Liver (tissue), 10 donors: ENCODE measurements at places on chromosomes 6 and 20. TPM values are rescaled to one million over a fixed set of nuclear protein-coding genes. Genes with fewer than 3 reads are reported as not detected.

RHAG gene
- not detected for polyA plus RNA-seq

FGD2 gene
- 5.8 TPM for polyA plus RNA-seq

NTSR1 gene
- 0.03 TPM for polyA plus RNA-seq

PGC gene
- 0.18 TPM for polyA plus RNA-seq

PHACTR1 gene
- polyA plus RNA-seq, result 0.67 TPM

SYCP2 gene
- polyA plus RNA-seq, result 0.35 TPM

HLA-G gene
- not detected for polyA plus RNA-seq

HEY2 gene
- polyA plus RNA-seq, result 1.4 TPM

OR2B6 gene
- polyA plus RNA-seq, result not detected

MATN4 gene
- 0.05 TPM for polyA plus RNA-seq

C20orf144 gene
- polyA plus RNA-seq, result not detected

TXLNB gene
- polyA plus RNA-seq, result 0.15 TPM

NOX3 gene
- not detected for polyA plus RNA-seq

GLYATL3 gene
- 0.09 TPM for polyA plus RNA-seq

SMLR1 gene
- polyA plus RNA-seq, result 40.8 TPM

LYRM4 gene
- polyA plus RNA-seq, result 8.2 TPM

LGSN gene
- polyA plus RNA-seq, result 0.19 TPM

B3GALT4 gene
- 2.7 TPM for polyA plus RNA-seq

OR2H1 gene
- polyA plus RNA-seq, result not detected

RALY gene
- polyA plus RNA-seq, result 25.0 TPM

GGTLC1 gene
- polyA plus RNA-seq, result not detected

GSTA2 gene
- polyA plus RNA-seq, result 110 TPM

NHLRC1 gene
- polyA plus RNA-seq, result 3.5 TPM

GSTA1 gene
- polyA plus RNA-seq, result 247 TPM

DEFB132 gene
- not detected for polyA plus RNA-seq

ANGPT4 gene
- polyA plus RNA-seq, result 0.07 TPM

OR12D2 gene
- not detected for polyA plus RNA-seq

PDSS2 gene
- 14.6 TPM for polyA plus RNA-seq

SCUBE3 gene
- 0.03 TPM for polyA plus RNA-seq

ADGRB3 gene
- polyA plus RNA-seq, result 0.21 TPM

MLN gene
- polyA plus RNA-seq, result not detected

PMEPA1 gene
- polyA plus RNA-seq, result 1.5 TPM

GPR6 gene
- polyA plus RNA-seq, result not detected

PNPLA1 gene
- 0.07 TPM for polyA plus RNA-seq

CDKN1A gene
- 15.9 TPM for polyA plus RNA-seq

ZNF292 gene
- polyA plus RNA-seq, result 12.8 TPM

CFB gene
- polyA plus RNA-seq, result 3,144 TPM
